ENCODE measurements at places on chromosomes 4 and X.

DNA sequence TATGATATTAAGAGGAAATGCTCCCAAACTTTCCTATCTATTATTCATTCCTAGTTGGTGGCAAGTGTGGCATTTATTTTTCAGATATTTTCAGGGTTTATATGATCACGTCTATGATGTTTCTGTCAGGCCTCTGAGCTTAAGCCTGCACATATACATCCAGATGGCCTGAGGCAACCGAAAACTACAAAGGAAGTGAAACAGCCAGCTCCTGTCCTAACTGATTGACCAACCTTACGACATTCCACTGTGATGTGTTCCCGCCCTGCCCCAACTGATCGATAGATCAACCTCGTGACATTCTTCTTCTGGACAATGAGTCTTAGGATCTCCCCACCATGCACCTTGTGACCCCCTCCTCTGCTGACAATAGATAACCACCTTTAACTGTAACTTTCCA lies 67.6 kb upstream of the CTSO start:
- no peak for DNase-seq

DNA sequence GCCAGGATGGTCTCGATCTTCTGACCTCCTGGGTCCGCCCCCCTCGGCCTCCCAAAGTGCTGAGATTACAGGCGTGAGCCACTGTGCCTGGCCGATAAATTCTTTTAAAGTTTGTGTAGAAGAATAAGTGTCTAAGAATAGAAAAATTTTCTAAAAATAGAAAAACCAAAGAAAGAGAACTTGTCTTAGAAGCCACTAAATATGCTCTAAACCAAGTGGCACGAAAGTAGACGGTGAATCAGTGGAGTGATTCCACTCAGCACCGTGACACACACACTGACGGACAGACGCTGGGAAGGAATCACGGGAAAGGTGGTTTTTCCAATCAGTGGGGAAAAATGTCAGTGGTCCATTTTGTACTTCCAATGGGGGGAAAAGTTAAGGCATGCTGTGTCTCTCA lies 72.7 kb upstream of the PSAPL1 start:
- DNase-seq = no peak

DNA sequence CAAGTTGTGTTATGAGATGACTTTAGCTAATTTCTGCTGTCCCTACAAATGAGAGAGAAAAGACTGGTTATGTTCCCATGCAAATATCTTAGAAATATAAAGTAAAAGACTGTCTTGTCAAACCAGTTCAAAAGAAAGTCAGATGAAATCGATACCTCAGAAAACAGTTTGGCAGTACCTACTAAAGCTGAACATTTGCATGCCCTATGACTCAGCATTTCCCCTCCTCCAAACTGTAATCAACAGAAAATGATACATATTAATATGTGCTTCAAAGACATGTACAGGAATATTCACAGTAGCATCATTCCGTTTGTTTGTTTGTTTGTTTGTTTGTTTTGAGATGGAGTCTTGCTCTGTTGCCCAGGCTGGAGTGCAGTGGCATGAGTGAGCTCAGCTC lies 90.3 kb downstream of the ARX start:
- DNase-seq = no peak

- DNase-seq = no peak
Measured at GRCh38 chrX:117987373-117987772, 129.2 kb downstream of the KLHL13 start.

- no peak for DNase-seq
Measured at GRCh38 chr4:122749704-122750454, 17.4 kb downstream of the BBS12 start.

- no peak for DNase-seq
Measured at GRCh38 chr4:8862800-8863685, 8.6 kb downstream of the HMX1 start.

DNA sequence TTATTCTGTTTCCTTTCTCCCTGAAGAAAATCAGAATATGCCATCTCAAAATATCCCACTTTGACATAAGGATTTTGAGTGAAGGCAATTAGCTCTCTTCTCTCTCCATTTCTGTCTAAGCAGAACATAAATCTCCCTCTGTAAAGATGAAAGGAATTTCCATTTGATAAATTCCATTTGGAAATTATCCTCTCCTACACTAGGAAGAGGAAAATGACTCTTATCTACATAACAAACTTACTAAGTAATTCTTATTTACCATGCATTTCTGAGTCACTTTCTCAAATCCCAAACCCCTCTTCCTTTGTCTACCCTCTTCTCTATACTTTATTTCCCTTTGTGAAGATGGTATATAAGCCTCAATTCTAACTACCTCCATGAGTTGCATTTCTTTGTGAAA lies 11.4 kb downstream of the TBCK start:
- DNase-seq = no peak

GRCh38 chrX:69133921-69134542 lies 31.2 kb downstream of the PJA1 start:
- DNase-seq = no peak
